ENCODE measurements at places on chromosomes 5 and 9.

DNA sequence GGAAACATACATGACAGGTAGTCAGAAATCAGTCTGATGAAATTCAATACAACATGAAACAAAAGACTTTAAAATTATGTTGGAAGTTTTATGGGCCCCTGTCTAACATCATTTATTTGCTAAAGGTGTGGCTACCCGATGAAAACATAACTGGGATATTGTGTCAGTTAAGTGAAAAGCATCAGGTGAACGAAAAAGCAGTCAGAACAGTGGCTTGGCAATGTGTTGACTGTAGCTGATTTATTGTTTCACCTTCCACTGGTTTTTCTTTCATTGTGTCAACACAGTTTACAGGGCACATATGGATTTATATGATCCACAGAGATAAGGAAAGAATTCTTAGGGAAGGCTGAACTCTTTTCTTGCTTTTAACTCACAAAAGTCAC lies 429.6 kb upstream of the ZNF608 start:
- no peak for DNase-seq

- peak; percentile 52 for DNase-seq
Observed at GRCh38 chr9:123087359-123087888, 54.0 kb downstream of the GPR21 start.

DNA sequence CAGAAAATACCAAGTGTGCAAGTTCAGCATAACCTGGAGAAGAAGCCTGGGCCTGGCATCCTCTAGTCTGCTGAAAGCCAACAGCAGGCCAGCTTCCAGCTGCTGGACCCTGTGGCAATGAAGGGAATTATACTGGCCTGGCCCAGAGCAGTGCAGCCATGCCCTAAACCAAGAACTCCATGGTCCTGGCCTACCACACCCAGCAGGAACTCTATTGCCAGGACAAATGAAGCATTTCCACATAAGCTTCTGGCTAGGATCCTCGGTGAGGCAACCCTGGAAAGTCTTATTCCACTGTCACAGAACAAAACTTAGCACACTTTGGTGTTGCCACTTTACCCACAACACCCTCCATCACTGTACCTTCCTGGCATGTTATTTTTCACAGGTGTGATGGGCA lies 35.5 kb downstream of the CDK5RAP2 start:
- DNase-seq = no peak

- DNase-seq = no peak
Observed at GRCh38 chr5:166111021-166111420, 2180.4 kb upstream of the WWC1 start.

GRCh38 chr9:114662081-114662989 lies 4.7 kb upstream of the TEX53 start:
- peak; percentile 19 for DNase-seq

DNA sequence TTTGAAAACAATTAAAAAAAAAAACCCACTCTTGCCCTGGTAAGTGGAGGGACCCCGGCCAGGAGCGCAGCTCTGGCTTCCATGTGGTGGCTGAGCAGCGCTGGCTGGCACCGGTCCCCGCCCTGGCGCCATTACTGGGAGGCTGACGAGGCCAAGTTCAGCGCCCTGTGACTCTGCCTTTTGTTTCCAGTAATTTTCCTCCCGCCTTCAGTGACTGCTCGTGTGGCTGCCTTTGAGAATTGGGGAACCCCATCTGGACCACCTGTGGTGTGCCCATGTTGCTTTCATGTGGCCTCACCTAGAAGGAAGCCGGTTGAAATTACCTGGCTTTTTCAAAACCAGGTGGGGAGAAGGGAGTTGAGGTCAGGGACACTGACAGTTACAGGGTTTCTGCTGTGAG lies 136.1 kb downstream of the GAPVD1 start:
- peak; percentile 52 for DNase-seq

DNA sequence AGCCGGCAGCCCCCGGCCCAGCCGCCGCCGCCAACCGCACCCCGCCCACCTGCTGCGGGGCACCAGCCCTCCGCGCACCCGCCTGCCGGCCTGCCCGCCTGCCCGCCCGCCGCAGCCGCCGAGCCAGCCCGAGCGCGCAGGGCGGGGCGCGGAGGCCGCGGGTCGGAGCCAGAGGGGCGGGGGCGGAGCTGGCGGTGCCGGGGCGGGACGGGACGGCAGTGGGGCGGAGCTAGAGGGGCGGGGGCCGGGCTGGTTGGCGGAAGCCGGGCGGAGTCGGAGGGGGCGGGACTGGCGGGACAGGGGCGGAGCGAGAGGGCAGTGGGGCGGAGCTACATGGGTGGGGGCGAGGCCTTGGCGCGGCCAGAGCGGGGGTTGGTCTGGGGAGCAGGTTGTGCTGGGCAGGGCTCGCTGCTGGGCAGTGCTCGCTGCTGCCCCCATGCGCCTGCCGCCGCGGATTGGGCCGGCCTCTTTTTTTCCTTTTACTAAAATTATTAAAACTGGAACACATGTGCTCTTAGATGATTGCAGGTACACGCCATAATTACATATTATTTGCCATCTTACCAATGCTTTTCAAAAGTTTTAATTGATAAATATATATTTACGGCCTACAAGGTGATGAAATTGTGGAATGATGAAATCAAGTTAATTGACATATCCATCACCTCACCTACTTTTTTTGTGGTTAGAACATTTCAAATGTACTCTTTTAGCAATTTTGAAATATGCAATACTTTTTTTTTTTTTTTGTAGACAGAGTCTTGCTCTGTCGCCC lies at the start of gene SH3GLB2:
Gene SH3GLB2, minus strand, starts transcription at position 140 of the 775 bp plus-strand sequence. CDS start 177 bp downstream, outside the sequence.
- peak; percentile 99 for DNase-seq

DNA sequence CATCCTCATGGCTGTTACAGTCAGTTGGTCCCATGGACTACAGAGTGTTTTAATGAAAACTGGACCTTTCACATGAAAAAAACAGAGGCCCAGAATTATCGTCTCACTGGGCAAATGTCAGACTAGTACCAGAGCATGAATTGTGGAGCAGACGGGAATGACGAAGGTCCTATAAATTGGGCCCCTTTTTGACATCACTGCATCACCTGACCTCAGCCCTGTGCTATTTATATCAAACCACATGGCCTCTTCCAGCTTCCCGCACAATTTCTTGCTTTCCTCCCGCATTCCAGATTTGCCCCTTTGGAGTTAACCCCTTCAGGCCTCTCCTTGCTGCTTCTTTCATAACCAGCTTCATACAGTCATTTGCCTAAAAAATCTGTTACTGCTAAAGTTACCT lies 301.7 kb downstream of the ATPSCKMT start:
- peak; percentile 22 for DNase-seq

GRCh38 chr9:5988265-5988664 lies 27.2 kb downstream of the RANBP6 start:
- DNase-seq = no peak

DNA sequence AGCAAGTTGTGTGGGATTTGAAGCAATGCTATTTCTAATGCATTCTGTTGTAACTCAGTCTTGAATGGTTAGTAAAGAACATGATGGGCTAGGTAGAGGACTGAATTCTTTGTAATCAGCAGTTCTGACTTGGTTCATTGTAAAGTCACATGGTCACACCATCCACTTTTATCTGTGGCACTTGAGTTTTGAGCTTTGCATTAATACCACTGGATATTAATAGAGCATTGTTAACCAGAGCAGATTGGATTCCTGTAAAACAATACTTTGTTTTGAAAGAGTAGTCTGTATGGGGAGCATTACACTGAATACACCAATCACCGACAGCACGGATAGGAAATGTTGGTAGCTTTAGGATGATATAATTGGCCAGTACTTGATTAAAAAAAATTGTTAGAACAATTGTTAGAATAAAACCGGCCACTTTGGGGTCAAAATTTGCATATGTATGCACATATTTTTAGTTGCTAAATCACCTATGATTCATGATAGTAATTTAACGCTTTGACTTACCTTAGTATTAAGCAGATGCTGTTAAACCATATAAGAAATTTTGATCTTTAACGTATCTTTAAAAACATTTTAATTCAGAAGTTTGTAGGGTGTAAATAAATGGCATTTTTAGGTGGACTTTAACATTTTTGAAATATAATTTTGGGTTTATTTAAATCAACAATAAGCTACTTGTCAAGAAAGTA lies 17.4 kb downstream of the SLC12A2 start:
- no peak for DNase-seq

DNA sequence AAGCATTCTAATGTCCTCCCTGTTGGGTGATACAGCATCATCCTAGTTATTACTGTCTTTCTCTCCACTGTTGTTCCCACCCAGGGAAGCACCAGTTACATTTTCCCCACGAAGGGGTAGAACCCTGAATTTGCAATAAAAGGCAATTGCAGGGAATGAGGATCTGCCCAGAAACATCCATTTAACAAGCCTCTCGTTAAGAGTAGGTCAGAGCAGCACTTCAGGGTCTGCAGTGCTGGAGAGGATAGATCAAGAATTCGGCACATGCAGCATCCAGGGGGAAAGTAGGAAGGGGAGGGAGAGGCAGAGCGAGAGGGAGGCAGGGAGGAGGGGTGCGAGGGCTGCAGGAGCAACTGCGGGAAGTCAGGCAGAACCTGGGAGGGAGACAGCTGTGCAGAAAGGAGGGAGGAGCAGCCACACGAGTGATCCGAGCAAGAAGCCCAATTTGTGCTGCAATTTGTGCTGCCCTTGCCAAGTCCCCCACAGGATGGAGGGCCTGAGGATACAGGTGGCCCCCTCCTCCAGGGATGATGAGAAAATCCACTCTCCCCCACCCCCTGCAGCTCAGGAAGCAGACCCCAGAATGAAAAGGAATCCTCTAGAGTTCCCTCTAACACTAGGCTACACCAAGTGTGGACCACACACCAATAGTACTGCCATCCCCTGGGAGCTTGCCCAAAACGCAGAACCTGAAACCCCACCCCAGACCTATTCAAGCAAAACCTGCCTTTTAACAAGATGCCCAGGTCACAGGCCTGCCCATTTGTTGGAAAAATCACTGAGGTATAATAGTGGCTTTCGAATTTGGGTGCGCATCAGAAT lies 62.2 kb downstream of the EPB41L4B start:
- no peak for DNase-seq

GRCh38 chr9:124299515-124300090 lies 41.9 kb downstream of the NEK6 start:
- DNase-seq = no peak

- DNase-seq = no peak
Observed at GRCh38 chr9:87085073-87085472, 137.8 kb upstream of the GAS1 start.

GRCh38 chr5:62284946-62285891 lies 20.8 kb upstream of the KIF2A start:
- no peak for DNase-seq

- DNase-seq = no peak
Observed at GRCh38 chr5:21672911-21673310, 1180.2 kb downstream of the CDH12 start.

GRCh38 chr5:92309336-92309991 lies 926.3 kb upstream of the ARRDC3 start:
- DNase-seq = peak; percentile 61

DNA sequence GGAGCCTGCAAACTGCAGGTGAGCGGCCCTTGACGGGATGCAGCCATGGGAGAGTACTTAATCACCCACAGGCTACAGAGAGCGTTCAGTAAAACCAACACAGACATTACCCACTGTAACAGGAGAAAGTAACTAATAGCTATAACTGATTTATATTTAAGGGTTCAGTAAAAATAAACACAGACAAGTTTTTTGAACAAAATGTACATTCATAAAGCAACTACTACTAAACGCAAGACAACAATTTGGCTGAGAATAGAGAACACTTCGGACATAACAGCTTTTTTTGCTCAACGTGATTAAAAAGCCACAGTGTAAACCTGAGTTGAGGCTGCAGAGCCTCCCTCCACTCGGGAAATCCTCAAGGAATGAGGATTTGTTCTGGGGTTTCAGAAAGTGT lies 61.7 kb downstream of the LIFR start:
- DNase-seq = no peak

DNA sequence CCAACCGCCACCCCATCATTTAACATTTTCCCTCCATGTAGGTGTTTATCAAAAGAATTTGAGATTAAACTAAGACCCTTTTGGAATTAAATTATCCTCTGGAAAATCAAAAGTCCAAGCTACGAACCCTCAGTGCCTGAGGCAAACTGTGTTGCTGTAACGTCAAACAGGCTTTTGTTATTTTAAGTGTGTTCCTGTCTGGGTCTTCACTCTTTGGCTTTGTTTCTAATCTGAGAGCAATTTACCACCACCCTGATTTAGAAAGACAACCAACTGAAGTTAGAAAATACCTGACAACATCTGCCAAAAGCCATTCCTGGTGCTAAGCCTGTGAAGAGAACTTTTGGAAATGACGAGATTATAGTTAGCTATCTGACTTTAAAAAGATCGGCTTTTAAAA lies 199.9 kb downstream of the DIRAS2 start:
- no peak for DNase-seq

DNA sequence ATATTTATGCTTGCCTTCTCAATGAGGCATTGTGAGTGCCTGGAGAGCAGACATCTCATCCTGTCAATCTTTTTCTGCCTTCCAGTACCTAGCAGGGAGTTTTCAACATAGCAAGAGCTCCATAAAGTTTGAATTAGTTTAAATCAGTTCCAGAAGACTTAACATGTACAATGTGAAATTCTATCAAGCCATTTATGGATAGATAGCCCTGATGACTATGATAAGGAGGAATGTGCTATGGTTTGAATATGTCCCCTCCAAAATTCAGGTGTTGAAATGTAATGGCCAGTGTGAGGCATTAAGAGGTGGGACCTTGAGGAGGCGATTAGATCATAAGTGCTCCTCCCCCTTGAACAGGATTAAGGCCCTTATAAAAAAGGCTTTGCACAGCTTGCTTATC lies 306.9 kb upstream of the SMARCA2 start:
- DNase-seq = no peak

DNA sequence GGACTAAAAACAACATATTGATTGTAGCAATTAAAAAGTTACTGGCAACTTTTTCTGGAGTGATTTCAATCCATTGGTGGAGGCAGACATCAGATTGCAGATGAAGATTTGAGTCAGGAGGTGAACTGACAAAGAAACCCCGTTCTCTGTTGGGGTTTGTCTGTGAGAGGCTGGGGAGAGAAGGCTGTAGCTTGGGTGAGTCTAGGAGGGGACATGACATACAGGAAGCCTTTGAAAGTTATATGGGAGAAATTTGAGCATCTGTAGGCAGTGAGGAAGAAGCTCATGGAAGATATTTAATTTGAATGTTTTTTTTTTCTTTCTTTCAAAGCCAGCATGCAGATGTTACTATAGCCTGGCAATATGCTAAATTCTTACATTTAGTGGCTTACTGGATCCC lies 26.0 kb downstream of the KDM4C start:
- no peak for DNase-seq

GRCh38 chr9:84502066-84502465 lies 161.5 kb upstream of the SLC28A3 start:
- DNase-seq = no peak

- no peak for DNase-seq
Observed at GRCh38 chr9:96501633-96502538, 51.9 kb downstream of the HABP4 start.

- DNase-seq = no peak
Observed at GRCh38 chr9:76667521-76667957, 96.7 kb upstream of the PCA3 start.

- DNase-seq = no peak
Observed at GRCh38 chr9:15268782-15269181, 38.2 kb downstream of the TTC39B start.

- no peak for DNase-seq
Observed at GRCh38 chr5:120615967-120616645, 152.0 kb downstream of the PRR16 start.

GRCh38 chr5:42756606-42757601 lies at the start of gene CCDC152:
CCDC152 (plus strand) TSS chr5:42756818; CDS start chr5:42759122, 2,304 bp downstream.
- no peak for DNase-seq

Data from G401 (cell line).